Cerebellar nuclear complex (tissue), 1 donor: ENCODE measurements at places on chromosomes 4 and X.

GRCh38 chr4:153616006-153616555 is 68.0 kb upstream of the TLR2 start:
- no peak for DNase-seq

GRCh38 chrX:153628129-153628528 is 18.9 kb upstream of the DUSP9 start:
- DNase-seq: no peak

GRCh38 chrX:11787564-11787963 is 29.5 kb downstream of the MSL3 start:
- no peak for DNase-seq

- DNase-seq: no peak
Measured at GRCh38 chr4:158807691-158808090, 38.9 kb downstream of the FNIP2 start.

GRCh38 chr4:122700178-122700725 is 32.3 kb upstream of the BBS12 start:
- DNase-seq: no peak

- no peak for DNase-seq
Measured at GRCh38 chr4:15702941-15703403, at the start of gene BST1. Gene BST1 (plus strand): TSS chr4:15703065. CDS start chr4:15703145, 80 bp downstream.

- DNase-seq: no peak
Measured at GRCh38 chrX:133909888-133910287, 75.5 kb downstream of the GPC3 start.

DNA sequence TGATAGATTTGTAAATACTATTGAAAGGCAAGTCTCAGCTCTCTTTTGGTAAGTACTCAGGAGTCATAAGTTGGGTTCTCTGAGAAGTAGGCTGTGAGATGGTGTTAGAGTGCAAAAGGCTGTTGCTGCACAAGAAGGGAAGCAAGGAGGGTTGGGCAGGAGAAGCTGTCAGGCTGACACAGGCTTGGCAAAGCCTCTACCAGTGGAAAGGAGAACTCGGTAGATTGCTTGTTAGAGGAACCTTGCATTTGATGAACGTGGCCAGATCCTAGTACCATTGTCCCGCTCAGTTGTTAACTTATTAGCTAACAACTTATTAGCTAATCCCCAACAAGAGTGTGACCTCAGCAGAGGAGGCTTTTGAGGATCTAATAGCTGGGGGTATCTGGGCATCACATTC is 449.3 kb upstream of the BOD1L1 start:
- DNase-seq: no peak

DNA sequence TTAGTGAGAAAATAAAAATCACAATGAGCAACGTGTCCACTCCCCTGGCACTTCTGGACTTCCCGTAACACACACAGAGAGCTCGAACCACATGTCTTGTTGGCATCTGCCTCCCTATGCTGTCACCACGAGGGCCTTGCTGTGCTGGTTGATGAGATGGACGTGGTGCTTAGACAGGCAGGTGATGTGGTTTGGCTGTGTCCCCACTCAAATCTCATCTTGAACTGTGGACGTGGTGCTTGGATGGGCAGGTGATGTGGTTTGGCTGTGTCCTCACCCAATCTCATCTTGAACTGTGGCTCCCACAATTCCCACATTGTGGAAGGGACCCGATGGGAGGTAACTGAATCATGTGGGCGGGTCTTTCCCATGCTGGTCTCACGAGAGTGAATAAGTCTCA is 40.0 kb downstream of the FGFRL1 start:
- DNase-seq: no peak

DNA sequence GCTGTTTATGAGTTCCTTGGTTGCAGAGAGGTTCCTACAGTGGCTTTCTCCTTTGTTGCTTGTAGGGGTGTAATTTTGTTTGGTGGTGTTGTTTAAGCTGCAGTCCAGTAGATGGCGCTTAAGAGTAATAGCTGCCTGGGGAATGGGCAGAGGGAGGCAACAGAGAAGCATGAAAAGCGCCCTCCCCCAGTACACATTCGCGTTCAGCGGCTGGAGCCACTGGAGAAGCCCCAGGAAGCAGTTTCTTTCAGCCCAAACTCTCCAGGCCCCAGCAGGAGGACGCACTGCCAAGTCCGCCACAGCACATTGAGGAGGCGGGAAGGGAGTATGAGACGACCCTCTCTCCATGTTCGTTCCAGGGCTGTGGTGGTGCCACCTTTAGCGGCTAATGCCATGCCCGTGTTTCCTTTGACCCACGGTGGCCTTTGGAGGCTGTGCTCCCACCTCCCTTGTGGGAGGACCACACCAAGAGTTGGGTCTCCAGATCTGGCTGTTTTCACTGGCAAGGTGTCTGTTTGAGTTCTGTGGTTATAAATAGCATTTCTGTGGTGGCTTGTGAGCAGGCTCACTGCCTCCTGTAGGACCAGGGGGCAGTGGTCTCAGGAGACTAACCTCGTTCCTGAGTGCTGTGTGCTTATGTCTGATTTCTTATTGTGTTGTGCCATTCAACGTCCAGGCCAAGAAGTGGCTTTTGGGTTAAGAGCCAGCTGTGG is 252.3 kb downstream of the ARHGAP10 start:
- DNase-seq: no peak

DNA sequence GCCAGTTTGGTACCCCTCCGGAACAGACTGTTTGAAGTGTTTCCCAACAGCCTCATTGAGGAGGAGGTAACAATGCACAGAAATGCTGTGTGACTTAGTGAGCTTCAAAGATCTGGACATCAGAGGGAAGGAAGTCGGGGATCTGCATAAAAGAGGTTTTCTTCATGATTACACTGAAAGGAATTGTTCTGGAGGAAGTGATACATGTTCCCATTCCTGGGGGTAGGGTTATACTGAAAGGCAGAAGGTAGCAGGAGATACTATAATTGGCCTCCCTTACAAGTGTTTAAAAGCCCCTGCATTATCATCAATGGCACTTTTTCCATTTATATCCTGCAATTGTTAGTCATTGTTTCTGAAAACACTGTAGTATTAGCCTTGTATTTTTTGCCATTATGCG is 94.0 kb upstream of the DKK2 start:
- DNase-seq: no peak
